ENCODE measurements at places on chromosomes 4 and X. TPM values are rescaled to one million over a fixed set of nuclear protein-coding genes. Genes with fewer than 3 reads are reported as not detected.

The TKTL1 gene
- 0.41 TPM for polyA plus RNA-seq

The LUZP4 gene
- not detected for polyA plus RNA-seq

The USP46 gene
- 10.2 TPM for polyA plus RNA-seq

The ADH6 gene
- not detected for polyA plus RNA-seq

The BEX1 gene
- 395 TPM for polyA plus RNA-seq

Measured in brain (organoid and tissue), 16 donors.